ENCODE measurements at places on chromosomes 3 and 15.

- no peaks in the 10 kb centered on the region for H3K4me1 ChIP-seq
- H3K27ac ChIP-seq: no peak overlapping the region
- DNase-seq: no peak
Measured at GRCh38 chr3:155442072-155442471, 148.6 kb upstream of the STRIT1 start.

DNA sequence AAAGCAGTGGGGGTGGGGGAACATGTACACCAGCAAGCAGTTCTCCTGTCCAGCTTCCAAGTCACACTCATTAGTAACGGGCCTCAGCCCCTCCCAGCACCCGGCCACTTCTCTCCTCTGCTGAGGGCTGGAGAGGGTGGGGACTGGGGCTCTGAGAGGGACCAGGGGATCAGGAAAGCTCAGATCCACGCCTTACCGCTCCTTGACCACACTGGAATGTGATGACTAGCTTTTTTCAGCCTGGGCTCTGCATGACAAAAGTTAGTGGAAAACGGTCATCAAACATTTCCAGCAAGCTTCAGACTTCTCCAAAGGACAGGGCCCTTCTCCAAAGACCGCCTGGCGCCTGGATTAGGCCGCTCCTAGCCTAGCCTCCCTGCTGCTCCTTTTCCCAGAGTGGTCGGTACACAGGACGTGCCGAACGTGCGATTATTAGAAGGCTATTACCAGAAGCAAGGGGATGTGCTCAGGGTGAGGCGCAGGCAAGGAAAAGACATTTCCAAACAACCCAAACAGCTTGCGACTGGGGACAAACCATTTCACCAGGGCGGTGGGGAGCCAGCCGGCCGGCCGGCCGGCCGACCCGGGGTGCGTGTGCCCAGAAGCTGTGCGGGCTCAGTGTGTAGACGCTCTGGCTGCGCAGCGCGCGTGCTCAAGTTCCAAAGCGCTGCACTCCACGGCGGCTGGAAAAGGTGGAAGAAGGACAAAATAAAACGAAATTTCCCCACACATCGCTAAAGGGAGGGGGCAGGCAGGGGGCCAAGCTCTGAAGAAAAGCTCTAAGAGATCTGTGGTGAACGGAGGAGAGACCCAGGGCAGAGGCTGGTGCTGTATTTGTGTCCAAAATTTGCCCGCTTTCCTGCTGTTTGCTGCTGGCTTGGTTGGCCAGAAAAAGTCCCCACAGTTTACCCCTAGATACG, 51.0 kb upstream of the SSR3 start:
- no peak for DNase-seq
- H3K4me1 ChIP-seq: peaks cover 22% of the 10 kb centered on the region
- no peaks in the 10 kb centered on the region for H3K27me3 ChIP-seq
- no peaks in the 10 kb centered on the region for H3K36me3 ChIP-seq
- peak overlapping the region; percentile 82 for H3K4me3 ChIP-seq

GRCh38 chr3:105931500-105931899, 62.7 kb upstream of the CBLB start:
- H3K27me3 ChIP-seq: no peaks in the 10 kb centered on the region
- H3K4me1 ChIP-seq: no peaks in the 10 kb centered on the region
- no peak overlapping the region for H3K4me3 ChIP-seq
- no peak for DNase-seq
- no peak overlapping the region for H3K27ac ChIP-seq
- no peaks in the 10 kb centered on the region for H3K36me3 ChIP-seq

DNA sequence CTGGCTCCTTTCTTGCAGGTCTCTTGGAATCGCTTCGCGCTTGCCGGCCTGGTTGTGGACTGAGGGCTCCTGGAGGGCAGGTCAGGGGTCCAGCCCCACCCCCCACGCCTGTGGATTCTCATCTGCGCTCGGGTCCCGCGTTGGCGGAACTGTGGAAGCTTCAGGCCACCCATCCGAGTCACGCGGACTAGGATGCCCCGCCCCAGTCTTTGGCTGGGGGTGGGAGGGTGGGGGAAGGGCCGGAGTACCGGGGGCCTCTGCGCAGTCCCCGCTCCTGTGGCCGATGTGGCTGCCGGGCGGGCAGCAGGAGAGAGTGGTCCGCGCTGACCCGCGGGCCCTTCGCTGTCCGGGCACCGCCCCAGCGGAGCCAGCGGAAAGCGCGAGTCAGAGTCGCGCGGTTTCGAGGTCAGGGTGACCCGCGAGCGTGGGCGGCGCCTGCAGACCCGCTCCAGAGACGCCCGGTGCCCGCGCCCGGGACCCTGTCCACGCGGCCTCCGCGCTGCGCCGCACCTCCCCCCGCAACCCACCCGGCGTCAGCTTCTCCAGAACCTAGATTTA, 114.2 kb downstream of the KLF13 start:
- peak overlapping the region; percentile 97 for H3K27ac ChIP-seq
- DNase-seq: peak; percentile 88
- no peaks in the 10 kb centered on the region for H3K27me3 ChIP-seq
- H3K36me3 ChIP-seq: peaks cover 5% of the 10 kb centered on the region

DNA sequence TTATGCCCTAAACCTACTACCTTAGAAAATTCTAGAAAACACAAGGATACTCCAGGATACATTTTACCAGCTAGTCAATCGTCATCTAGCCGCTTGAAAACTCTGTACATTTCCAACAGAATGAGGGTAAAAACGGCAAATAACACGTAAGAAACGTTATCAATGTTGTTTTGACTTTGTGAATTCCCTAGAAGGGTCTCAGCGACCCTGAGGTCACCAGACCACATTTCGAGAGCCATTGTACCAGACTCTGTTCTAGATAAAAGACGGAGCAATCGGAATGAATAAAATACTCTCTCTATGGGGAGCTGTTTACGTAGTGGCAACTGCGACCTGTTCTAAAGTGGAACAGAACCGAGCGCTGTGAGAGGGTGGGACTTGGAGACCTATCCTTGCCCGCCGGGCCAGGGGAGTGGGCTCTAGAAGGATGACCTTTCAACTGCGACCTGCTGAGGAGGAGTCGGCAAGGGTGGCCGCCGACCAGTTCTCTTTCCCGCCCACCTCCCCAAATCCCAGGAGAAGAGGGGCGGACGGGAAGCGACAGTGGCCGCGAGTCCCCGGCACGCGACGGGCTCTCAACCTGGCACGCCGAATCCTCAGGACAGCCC, 778 bp upstream of the AP4E1 start:
- H3K36me3 ChIP-seq: no peaks in the 10 kb centered on the region
- peak overlapping the region; percentile 88 for H3K4me3 ChIP-seq
- H3K27ac ChIP-seq: peak overlapping the region; percentile 94
- H3K4me1 ChIP-seq: peaks cover 21% of the 10 kb centered on the region
- peak; percentile 65 for DNase-seq
- H3K27me3 ChIP-seq: no peaks in the 10 kb centered on the region

- DNase-seq: no peak
- peaks cover 30% of the 10 kb centered on the region for H3K4me1 ChIP-seq
- peak overlapping the region; percentile 27 for H3K27ac ChIP-seq
- H3K4me3 ChIP-seq: no peak overlapping the region
- peaks cover 34% of the 10 kb centered on the region for H3K36me3 ChIP-seq
Measured at GRCh38 chr3:121663171-121663847, 2.6 kb upstream of the HCLS1 start.

DNA sequence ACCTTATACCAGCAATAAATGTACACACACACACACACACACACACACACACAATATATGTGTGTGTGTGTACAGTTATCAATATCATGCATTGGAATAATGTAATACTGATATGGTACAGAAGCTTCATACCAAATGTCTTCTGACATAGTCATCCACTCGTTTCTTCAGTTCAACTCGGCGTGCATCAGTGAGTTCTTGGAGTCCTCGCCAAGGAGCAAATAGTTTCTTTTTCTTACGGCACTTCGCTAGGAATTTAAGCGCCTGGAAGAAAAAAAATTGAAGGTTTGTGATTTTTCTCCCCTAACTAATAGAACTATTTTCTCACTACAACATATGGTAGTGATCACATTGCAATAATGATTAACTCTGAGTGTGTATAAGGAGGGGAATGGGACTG, 32.1 kb upstream of the GOLGB1 start:
- no peaks in the 10 kb centered on the region for H3K4me1 ChIP-seq
- no peak for DNase-seq
- peaks cover 44% of the 10 kb centered on the region for H3K36me3 ChIP-seq
- no peak overlapping the region for H3K27ac ChIP-seq
- H3K4me3 ChIP-seq: no peak overlapping the region

- no peaks in the 10 kb centered on the region for H3K4me1 ChIP-seq
- no peak for DNase-seq
- H3K36me3 ChIP-seq: no peaks in the 10 kb centered on the region
- H3K27me3 ChIP-seq: no peaks in the 10 kb centered on the region
- no peak overlapping the region for H3K27ac ChIP-seq
- H3K4me3 ChIP-seq: no peak overlapping the region
Measured at GRCh38 chr3:75272691-75273090, 391.4 kb upstream of the FRG2C start.

DNA sequence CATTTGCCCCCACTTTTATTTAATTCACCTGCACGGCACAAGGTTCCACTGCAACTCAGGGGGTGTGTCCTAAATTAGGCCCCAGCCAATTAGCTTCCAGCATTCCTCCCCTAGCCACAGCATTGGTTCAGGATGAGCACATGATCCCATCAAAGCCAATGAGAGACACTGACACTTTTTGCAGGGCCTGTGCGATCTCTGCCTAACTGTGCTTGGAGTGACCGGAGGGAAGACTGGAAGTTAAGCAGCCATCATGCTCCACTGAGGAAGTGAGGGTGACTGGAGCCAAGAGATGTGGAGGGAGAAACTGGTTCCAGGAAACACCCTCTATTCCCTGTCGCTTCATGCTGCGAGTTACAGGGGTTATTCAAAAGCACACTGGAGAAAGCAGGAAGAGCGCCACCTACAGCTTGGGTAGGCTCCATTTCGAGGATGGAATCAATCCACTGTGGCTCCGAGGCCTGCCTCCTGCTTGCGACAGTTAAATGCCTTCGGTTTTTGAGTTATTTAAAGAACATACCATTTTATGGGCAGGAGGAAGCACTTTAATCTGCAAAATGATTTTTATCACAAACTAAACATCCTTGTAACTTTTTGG, 122.2 kb upstream of the WNT5A start:
- no peak for DNase-seq
- no peaks in the 10 kb centered on the region for H3K36me3 ChIP-seq
- no peaks in the 10 kb centered on the region for H3K4me1 ChIP-seq
- no peak overlapping the region for H3K4me3 ChIP-seq
- H3K27ac ChIP-seq: no peak overlapping the region

DNA sequence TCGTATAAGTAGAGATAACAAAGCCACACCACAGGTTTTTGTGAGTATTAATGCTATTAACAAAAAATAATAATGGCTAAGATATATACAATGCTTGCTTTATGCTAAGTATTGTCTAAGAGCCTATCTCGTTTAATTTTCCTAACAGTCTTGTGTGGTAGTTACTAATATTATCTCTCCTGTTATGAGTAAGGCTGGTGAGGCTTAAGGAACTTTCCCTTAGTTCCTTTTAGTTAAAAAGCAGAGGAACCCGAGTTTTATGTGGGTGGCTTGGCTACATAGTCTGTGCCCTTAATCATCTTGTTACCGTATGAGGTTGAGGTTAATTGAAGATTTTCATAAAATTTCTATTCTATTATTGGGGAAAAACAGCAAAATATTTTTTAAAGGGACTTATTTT, 218.4 kb downstream of the SOX2 start:
- no peaks in the 10 kb centered on the region for H3K27me3 ChIP-seq
- H3K4me3 ChIP-seq: no peak overlapping the region
- no peaks in the 10 kb centered on the region for H3K36me3 ChIP-seq
- DNase-seq: no peak

- H3K27me3 ChIP-seq: no peaks in the 10 kb centered on the region
- no peaks in the 10 kb centered on the region for H3K36me3 ChIP-seq
- DNase-seq: no peak
Measured at GRCh38 chr3:46669191-46669999, 24.1 kb downstream of the ALS2CL start.

- H3K27me3 ChIP-seq: no peaks in the 10 kb centered on the region
- no peaks in the 10 kb centered on the region for H3K36me3 ChIP-seq
- no peak overlapping the region for H3K4me3 ChIP-seq
- DNase-seq: no peak
- H3K27ac ChIP-seq: no peak overlapping the region
- H3K4me1 ChIP-seq: no peaks in the 10 kb centered on the region
Measured at GRCh38 chr3:166837535-166837934, 542.6 kb downstream of the ZBBX start.

- H3K27ac ChIP-seq: no peak overlapping the region
- no peaks in the 10 kb centered on the region for H3K36me3 ChIP-seq
- H3K4me3 ChIP-seq: no peak overlapping the region
- H3K4me1 ChIP-seq: no peaks in the 10 kb centered on the region
- H3K27me3 ChIP-seq: peaks cover 2% of the 10 kb centered on the region
Measured at GRCh38 chr3:81788610-81789009, 27.2 kb upstream of the GBE1 start.

DNA sequence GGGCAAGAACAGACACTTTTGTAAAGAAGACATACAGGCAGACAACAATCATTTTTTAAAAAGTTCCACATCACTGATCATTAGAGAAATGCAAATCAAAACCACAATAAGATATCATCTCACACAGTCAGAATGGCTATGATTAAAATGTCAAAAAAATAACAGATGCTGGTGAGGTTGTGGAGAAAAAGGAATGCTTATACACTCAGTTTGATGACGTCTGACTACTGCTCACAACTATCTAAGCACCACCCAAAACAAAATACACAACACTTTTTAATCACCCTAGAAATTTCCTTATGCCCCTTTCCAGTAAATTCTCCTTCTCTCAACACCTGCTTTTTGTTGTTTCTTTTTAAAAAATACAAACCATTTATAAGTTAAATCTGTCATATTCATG, 228.8 kb downstream of the ISL2 start:
- H3K36me3 ChIP-seq: peaks cover 6% of the 10 kb centered on the region
- no peak for DNase-seq
- H3K4me3 ChIP-seq: no peak overlapping the region
- no peaks in the 10 kb centered on the region for H3K27me3 ChIP-seq

GRCh38 chr15:29670266-29670665, 152.0 kb downstream of the TJP1 start:
- peaks cover 11% of the 10 kb centered on the region for H3K27me3 ChIP-seq
- H3K4me3 ChIP-seq: no peak overlapping the region
- no peaks in the 10 kb centered on the region for H3K4me1 ChIP-seq
- H3K27ac ChIP-seq: no peak overlapping the region

GRCh38 chr3:17938313-17938712, 195.9 kb upstream of the TBC1D5 start:
- H3K4me1 ChIP-seq: no peaks in the 10 kb centered on the region
- peaks cover 40% of the 10 kb centered on the region for H3K27me3 ChIP-seq
- no peak for DNase-seq

GRCh38 chr3:189278221-189278620, 106.5 kb downstream of the TPRG1 start:
- H3K4me1 ChIP-seq: peaks cover 23% of the 10 kb centered on the region
- no peaks in the 10 kb centered on the region for H3K36me3 ChIP-seq
- H3K27ac ChIP-seq: no peak overlapping the region

GRCh38 chr3:126485176-126485897, 9.6 kb upstream of the ZXDC start:
- H3K27ac ChIP-seq: no peak overlapping the region
- H3K27me3 ChIP-seq: no peaks in the 10 kb centered on the region
- H3K36me3 ChIP-seq: no peaks in the 10 kb centered on the region
- no peak overlapping the region for H3K4me3 ChIP-seq
